ENCODE measurements at places on chromosomes 2 and 18.

- DNase-seq: no peak
Observed at GRCh38 chr2:105809097-105809473, 64.4 kb downstream of the NCK2 start.

DNA sequence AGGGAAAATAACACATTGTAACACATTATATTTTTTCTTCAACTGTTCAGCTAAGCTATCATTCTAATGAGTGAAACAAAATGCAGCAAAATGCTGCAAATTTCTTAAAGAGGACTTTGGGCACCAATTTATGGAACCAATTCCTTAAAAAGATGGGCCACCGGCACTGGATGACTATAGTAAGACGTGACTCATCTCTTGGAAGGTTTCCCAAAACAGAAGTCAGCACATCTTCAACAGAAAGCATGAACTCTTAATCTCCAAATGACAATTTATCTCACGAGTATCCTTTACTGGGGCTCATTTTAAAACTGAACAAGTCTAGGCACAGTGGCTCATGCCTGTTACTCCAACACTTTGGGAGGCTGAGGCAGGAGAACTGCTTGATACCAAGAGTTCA is 213.4 kb downstream of the CDH20 start:
- no peak for DNase-seq

DNA sequence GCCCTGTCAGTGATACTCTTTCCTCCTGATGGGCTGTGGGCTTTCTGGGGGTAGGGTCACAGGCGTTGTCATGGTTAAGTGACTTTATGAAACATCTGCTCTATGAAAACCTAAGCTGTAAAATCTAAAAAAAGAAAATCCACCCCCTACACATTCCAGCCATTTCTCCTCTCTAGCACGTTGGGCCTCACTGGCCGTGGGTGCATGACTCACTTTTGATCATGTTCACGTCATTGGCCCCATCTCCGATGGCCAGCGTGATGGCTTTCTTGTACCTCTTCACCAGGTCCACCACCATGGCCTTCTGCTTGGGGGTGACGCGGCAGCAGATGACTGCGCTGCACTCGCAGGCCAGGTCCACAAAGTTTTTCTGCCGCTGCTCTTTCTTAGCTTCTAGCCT is 39.3 kb upstream of the NARS1 start:
- DNase-seq: no peak

- no peak for DNase-seq
Observed at GRCh38 chr2:46211461-46211860, 85.7 kb upstream of the EPAS1 start.

GRCh38 chr2:189248141-189248540 is 68.6 kb upstream of the COL5A2 start:
- DNase-seq: no peak

GRCh38 chr18:45487581-45487980 is 127.7 kb upstream of the SLC14A2 start:
- no peak for DNase-seq

- no peak for DNase-seq
Observed at GRCh38 chr18:69658685-69659084, 258.0 kb downstream of the DOK6 start.

Data from CD4-positive, alpha-beta T cell treated with Interleukin-15 for 4 hours (primary cell).